ENCODE measurements at places on chromosomes 3 and 15. TPM values are rescaled to one million over a fixed set of nuclear protein-coding genes. Genes with fewer than 3 reads are reported as not detected.

Gene SNUPN
- total RNA-seq: 31.3 TPM

Gene BTLA
- not detected for total RNA-seq

Gene SLC22A13
- total RNA-seq: 0.33 TPM

Gene STRC
- 0.17 TPM for total RNA-seq

Gene PAQR5
- total RNA-seq: 9.8 TPM

Gene EPB42
- not detected for total RNA-seq

Gene LDHAL6B
- not detected for total RNA-seq

Gene GCNT3
- 0.26 TPM for total RNA-seq

Gene NIPA2
- 41.6 TPM for total RNA-seq

All from fibroblast of lung (primary cell).